Activated CD4-positive, alpha-beta T cell treated with anti-CD3 and anti-CD28 coated beads, Interleukin-2, amount 10 ng/mL, durations not matched to agents 7 days and 5 days (primary cell): ENCODE measurements at places on chromosomes 3 and 15. TPM values are rescaled to one million over a fixed set of nuclear protein-coding genes. Genes with fewer than 3 reads are reported as not detected.

The TMF1 gene
- 43.0 TPM for total RNA-seq

The GOLGA8T gene
- not detected for total RNA-seq

The GOLGA8S gene
- total RNA-seq: 0.31 TPM

The CSTA gene
- not detected for total RNA-seq

The XCR1 gene
- not detected for total RNA-seq

DNA sequence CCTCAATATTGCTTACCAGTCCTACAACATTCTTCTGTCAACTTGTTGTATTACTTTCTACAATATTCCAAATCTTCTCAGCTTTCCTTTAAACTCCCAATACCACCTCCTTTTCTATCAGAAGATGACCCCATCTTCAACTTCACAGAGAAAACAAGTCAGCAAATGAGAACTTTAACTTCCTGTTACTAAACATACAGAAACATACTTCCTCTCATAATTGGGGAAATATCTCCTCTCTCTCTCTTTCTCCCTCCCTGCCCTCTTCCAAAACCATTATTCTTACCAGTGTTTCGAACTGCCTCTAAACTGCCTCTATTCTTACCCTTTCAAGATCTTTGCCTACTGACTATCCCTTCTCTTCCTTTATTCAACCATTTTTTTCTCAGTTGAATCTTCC is 1.8 kb upstream of the SNAP23 start:
- H3K36me3 ChIP-seq: peaks cover 7% of the 10 kb centered on the region
- no peak for DNase-seq
- H3K4me1 ChIP-seq: peaks cover 65% of the 10 kb centered on the region
- H3K27me3 ChIP-seq: no peaks in the 10 kb centered on the region
- peak overlapping the region; percentile 3 for H3K4me3 ChIP-seq

DNA sequence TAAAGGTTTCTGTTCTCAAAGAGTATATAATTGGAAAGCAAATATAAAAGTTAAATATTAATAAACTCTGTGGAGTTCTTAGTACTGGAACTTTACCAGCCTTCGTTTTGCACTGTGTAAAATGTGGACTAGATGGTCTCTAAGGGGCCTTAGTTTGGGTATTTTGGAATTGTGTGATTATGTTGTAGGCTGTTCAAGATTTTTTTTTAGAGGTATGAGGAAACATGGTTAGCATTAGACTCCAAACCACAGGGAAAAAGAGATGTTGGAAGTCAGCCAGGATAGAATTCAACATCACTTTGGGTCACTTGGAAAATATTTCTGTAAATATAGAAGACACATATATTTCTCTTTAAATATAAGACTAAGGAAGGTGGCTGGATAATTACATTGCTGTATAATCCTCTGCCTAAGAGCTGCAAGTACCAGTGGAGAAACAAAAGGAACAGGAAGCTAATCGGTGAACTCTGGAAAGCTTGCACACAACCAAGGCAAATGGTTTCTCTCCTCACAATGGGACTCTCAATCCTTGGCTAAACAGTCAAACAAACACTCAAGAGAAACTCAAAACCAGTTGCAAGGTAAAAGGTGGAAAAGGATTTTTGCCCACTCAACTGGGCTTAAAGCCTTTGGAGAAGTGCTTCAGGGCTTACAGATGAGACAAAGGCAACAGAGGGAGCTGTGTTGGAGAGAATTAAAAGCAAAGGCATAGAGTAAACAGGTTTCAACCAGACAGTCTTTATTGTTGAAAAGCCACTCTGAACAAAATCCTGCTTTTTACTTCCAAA is 141.7 kb downstream of the NR1D2 start:
- no peaks in the 10 kb centered on the region for H3K36me3 ChIP-seq
- H3K27ac ChIP-seq: no peak overlapping the region
- H3K27me3 ChIP-seq: no peaks in the 10 kb centered on the region
- no peak for DNase-seq
- no peak overlapping the region for H3K4me3 ChIP-seq
- no peaks in the 10 kb centered on the region for H3K4me1 ChIP-seq
